SJSA1 (cell line): ENCODE measurements at places on chromosomes 3 and 15.

GRCh38 chr3:159168788-159169187 is 366.9 kb downstream of the MFSD1 start:
- no peak for DNase-seq

DNA sequence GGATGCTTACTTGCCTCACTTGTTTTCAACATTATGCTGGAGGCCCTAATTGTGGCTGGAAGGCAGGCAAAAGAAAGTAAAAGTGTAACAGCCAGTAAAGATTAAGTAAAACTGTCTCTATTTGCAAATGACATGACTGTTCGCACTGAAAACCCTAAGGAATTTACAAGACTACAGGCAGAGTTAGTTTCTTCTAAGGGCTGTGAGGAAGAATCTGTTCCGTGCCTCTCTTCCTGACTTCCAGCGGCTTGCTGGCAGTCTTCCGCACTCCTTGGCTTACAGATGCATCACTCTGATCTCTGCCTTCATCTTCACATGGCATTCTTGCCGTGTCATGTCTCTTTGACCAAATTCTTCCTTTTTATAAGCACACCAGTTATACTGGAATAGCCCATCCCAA is 86.1 kb downstream of the DLG1 start:
- no peak for DNase-seq

- no peak for DNase-seq
Measured at GRCh38 chr3:156742401-156742800, 68.0 kb downstream of the TIPARP start.

DNA sequence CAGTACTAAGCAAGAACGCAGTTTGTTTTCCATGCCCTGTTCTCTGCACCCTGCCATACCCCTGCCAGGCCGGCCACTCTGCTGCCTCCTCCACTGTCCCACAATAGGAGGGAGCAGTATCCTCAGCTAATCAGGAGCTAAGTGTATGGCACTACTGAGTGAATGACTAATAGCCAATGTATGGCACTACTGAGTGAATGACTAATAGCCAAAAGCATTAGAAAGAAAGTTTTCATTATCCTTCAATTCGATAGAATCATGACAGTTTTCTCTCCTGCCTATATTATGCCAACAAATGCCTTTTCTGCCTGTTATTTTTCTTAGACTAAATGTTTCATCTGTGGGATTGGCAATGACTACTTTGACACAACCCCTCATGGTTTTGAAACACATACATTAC is 107.5 kb upstream of the CHRM5 start:
- no peak for DNase-seq

DNA sequence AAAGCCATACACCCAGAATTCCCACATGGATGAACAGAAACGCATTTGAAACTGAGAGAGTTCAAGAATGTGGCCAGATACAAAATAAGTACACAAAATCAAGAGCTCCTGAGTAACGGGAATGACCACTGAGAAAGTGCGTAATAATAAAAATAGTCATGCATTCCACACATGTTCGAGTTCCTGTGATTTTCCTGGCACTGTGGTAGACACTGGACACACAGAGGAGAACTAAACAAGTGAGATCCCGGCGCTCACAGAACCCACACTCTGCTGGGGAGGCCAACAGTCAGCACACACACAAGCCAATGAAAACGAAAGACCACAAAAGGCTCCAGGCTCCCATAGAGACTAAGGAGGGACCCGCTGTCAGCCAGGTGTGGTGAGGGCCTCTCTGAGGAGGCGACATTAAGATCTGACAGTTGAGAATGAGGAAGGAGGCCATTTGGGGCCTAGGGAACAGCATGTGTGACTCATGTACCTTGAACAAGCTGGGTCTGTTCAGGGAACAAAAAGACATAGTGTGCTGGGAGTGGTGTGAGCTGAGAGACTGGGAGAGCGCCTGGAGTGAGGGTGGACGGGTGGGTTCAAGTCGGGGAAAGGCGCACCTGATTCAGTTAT is 5.1 kb downstream of the FAM107A start:
- DNase-seq, result no peak

- DNase-seq, result no peak
Measured at GRCh38 chr3:131047582-131047981, 20.9 kb downstream of the NEK11 start.

GRCh38 chr3:14274612-14274936 is 96.0 kb downstream of the LSM3 start:
- no peak for DNase-seq
